ENCODE measurements at places on chromosomes 1 and 21. TPM values are rescaled to one million over a fixed set of nuclear protein-coding genes. Genes with fewer than 3 reads are reported as not detected.

Gene ZNF695
- 1.4 TPM for total RNA-seq

Gene DHRS3
- total RNA-seq: 61.7 TPM

Gene ARTN
- total RNA-seq: 0.25 TPM

Gene MTARC1
- 1.1 TPM for total RNA-seq

Gene ATP5PF
- 55.2 TPM for total RNA-seq

Gene ZNF326
- 5.9 TPM for total RNA-seq

Gene CFAP141
- not detected for total RNA-seq

Gene HUNK
- total RNA-seq: under 0.01 TPM

Gene SPATA46
- total RNA-seq: not detected

Gene ADAMTS5
- total RNA-seq: 7.1 TPM

Gene DMBX1
- total RNA-seq: not detected

Gene PLCH2
- total RNA-seq: 3.2 TPM

Gene NEGR1
- 17.7 TPM for total RNA-seq
